Tibial nerve (tissue), 4 donors: ENCODE measurements at places on chromosomes 12 and 14.
A peak's percentile ranks its signal among the peaks of the same experiment; 100 is the strongest.

DNA sequence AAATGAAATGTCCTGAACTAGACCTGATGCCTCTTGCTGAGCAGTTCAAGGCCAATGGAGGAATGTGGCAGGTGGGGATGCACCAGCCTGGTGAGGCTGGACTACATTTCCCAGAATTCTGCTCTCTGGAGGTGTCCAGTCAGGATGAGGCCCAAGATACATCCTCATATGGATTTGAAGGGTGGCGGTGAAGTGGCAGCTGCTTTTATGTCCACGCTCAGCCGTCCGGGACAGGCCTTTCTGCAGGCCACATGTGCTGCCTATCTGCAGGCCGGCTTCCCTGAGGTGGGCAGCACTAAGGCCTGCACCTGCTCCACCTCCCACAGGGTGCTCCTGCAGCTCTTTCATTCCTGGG, 230.2 kb downstream of the BCL11B start:
- no peak for DNase-seq

GRCh38 chr14:24246765-24247212, 4.4 kb upstream of the TINF2 start:
- no peak for DNase-seq

- no peak for DNase-seq
These were observed 145.2 kb upstream of the BTG1 start for GRCh38 chr12:92290886-92291285.

DNA sequence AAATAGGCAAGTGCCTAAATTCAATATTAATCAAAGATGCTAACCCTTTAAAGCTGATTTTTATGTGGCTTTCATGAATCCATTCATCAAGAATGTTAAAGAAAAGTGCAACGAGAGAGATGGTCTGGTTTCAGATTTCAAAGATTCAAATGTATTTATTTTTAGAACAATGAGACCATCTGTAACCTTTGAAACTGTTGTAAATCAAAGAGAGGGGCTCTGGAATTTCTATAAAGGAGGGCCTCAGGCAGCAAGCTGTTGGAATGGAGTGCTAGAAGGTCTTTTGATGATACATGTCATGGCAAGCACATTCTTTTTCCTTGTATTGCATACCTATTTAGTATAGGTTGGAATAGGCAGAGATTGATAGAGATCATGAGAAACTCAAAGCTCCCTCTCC, 433.0 kb downstream of the LRIG3 start:
- no peak for DNase-seq

- no peak for DNase-seq
These were observed 3.0 kb upstream of the KRT6A start for GRCh38 chr12:52496054-52496453.

DNA sequence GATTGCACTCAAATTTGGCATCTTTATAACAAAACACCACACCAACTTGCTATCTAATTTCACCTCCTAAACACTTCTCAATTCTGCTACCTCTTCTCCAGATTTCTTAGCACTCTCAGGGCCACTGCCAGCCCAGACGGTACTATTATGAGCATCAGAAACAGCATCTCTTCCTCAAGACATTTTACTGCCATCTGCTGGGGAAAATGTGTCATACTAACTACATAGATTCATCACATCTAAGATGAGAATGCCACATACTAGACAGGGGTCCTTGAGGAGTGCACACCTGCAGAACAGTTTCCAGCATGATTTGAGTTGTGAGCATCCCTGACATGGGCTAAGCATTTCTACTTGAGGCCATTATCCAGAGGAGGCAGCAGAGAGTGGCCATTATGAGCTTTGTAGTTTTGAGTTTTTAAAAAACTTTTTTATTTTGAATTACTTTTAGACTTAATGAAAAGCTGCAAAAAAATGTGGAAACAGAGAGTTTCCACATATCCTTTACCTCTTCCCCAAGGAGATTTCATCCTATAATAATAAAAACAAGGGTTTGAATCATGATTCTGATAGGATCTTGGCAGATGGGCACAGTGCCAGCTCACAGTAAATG, 15.1 kb upstream of the GRIP1 start:
- DNase-seq: peak; percentile 78

GRCh38 chr12:42145197-42145549, 499 bp upstream of the GXYLT1 start:
- no peak for DNase-seq

DNA sequence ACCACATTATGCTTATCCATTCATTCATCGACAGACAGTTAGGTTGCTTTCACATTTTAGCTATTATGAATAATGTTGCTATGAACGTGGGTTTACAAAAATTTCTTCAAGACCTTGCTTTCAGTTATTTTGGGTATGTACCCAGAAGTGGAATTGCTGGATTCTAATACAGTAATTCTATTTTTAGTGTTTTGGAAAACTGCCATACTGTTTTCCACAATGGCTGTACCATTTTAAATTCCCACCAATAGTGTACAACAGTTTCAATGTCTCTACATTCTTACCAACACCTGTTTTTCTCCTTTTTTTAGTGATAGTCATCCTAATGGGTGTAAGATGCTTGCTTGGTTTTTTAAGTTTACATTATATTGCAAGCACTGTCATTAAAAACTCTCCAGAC, 147.5 kb downstream of the ZFP36L1 start:
- no peak for DNase-seq

GRCh38 chr12:94172973-94173372, 24.6 kb downstream of the PLXNC1 start:
- DNase-seq: no peak

DNA sequence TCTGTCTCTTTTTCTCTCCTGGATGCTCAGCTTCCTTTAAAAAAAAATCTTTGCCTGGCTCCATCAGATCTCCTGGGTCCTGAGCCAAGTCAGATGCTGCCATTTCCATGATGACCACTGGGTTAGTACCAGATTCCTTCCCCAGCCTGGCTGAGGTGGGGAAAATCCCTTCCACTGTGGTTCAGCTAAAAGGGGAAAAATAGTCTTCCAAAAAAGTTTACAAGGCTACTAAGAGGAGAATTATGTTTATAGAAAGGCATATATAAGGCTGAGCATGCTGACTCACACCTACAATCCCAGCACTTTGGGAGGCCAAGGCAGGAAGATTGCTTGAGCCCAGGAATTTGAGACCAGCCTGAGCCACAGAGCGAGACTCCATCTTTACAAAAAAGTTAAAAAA, 28.4 kb upstream of the GAS2L3 start:
- DNase-seq: no peak

DNA sequence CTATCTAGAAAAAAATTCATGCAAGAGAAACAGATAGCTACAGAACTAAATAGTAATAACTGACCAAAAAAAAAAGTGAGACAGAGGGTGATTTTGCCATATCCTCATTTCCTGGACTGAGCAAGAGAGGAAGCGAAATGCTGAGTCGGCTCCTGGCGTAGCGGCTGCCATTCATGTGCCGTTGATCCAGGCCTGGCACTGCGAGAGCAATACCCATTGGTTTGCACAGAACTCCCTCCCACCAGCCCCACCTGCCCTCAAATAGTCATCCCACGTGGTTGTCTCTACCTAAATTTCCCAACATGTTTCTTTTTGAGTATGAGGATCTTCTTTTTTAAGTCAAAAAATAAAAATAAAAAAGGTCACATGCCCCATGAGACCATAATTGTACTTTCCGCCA, 9.4 kb upstream of the WNT5B start:
- no peak for DNase-seq

- no peak for DNase-seq
These were observed 10.2 kb upstream of the PLA2G1B start for GRCh38 chr12:120337730-120338129.

DNA sequence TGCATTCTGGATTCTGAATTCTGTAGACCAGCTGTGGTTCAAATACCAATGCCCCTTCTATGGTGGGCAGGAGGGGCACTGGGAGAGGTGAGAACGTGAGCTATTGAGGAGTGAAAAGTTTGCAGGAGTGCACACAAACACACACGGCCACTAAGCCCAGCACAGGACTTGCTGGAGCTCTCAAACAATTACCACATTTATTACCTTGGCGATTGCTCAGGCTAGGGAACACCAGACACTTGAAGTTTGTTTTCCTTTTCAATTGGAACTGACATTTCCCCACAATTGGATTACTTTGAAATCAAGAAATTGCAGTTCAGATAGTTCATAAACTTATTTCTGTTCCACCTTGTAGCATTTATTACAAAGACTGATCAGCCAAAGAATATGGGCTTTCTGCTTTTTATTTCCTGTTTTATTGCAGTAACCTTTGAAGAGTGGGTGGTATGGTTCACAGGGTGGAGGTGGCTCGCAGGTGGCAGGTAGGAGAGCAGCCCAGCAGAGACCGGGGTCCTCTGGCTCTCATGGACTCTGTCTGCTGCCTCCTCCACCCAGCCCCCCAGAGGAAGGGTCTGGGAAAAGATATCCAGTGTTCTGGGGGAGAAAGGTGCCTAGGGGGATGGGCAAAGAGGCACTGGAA, 429.8 kb upstream of the CCDC196 start:
- DNase-seq: no peak

GRCh38 chr14:54730156-54730961, 163.4 kb downstream of the SAMD4A start:
- DNase-seq: no peak
